Activated CD4-positive, alpha-beta T cell treated with anti-CD3 and anti-CD28 coated beads, Interleukin-2, amount 10 ng/mL, durations not matched to agents 7 days and 5 days (primary cell): ENCODE measurements at places on chromosomes 3 and 15. TPM values are rescaled to one million over a fixed set of nuclear protein-coding genes. Genes with fewer than 3 reads are reported as not detected.

GRCh38 chr3:53495520-53496391, 1.3 kb downstream of the CACNA1D start:
- H3K27ac ChIP-seq, result no peak overlapping the region
- H3K4me3 ChIP-seq, result no peak overlapping the region
- H3K36me3 ChIP-seq, result no peaks in the 10 kb centered on the region
- peaks cover 4% of the 10 kb centered on the region for H3K4me1 ChIP-seq
- no peak for DNase-seq
- H3K27me3 ChIP-seq, result peaks cover 66% of the 10 kb centered on the region

ARHGAP31 gene
- total RNA-seq, result 2.0 TPM

NR2E3 gene
- total RNA-seq, result not detected

KNG1 gene
- not detected for total RNA-seq
